ENCODE measurements at places on chromosomes 3 and 15. TPM values are rescaled to one million over a fixed set of nuclear protein-coding genes. Genes with fewer than 3 reads are reported as not detected.

TRPM1 gene
- 0.21 TPM for polyA plus RNA-seq

RARB gene
- 39.7 TPM for polyA plus RNA-seq

DNA sequence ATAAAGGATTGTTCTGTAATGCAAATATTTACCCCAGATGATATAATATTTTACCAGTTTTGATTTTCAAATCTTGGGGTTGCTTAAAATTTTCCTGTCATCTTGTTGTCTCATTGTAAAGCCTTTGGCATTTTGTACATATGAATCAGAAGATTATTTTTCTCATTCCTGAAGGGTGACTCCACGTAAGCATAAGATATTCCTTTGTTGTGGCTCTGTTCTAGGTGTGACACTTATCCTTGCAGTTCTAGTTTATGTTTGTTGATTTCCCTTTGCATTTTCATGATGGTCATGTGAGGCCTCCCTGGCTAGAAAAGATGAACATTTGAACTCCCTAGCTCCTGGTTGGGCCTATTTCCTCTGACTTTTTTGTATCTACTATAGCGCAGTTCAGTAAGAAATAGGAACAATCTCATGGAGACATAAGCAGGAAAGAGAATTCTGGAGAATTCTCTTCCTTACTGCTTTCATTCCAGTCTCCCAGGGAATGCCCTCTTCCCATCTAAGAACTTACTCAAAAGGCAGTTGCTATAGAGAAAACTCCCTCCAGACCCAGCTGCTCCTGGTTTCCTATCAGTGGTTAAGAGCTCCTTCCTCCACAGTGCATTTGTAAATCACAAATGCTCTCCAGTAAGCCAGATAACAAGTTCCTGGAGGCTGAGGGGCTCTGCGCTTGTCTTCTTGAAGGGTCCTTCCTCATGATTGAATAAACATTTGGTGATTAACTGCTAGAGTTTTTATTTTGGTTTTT lies 124.7 kb downstream of the WNT5A start:
- DNase-seq: no peak

DNA sequence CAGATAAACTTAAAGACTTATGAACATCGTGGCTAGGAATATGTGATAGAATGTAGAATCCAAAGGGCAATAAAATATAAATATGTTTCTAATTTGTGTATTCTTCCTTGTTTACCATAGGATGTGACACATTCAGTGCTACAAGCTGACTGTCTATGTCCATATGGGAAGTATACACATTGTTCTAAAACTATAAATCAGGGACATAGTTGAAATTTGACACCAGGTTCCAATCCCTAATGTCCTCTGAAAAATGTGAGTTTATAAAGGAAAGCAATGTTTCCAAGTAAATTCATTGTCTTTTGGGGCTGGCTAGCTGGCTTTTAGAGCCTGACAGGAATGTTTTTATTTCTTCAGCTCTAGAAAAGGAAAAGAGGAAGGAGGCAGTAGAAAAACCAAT lies 273.6 kb downstream of the CNTN4 start:
- no peak for DNase-seq

- DNase-seq: no peak
Observed at GRCh38 chr3:150469931-150470740, 62.0 kb downstream of the TSC22D2 start.

- DNase-seq: no peak
Observed at GRCh38 chr3:58647381-58648141, 19.0 kb downstream of the FAM3D start.

GRCh38 chr3:16520970-16521881 lies 7.7 kb upstream of the RFTN1 start:
- DNase-seq: no peak

PROS1 gene
- polyA plus RNA-seq: 41.1 TPM

DNA sequence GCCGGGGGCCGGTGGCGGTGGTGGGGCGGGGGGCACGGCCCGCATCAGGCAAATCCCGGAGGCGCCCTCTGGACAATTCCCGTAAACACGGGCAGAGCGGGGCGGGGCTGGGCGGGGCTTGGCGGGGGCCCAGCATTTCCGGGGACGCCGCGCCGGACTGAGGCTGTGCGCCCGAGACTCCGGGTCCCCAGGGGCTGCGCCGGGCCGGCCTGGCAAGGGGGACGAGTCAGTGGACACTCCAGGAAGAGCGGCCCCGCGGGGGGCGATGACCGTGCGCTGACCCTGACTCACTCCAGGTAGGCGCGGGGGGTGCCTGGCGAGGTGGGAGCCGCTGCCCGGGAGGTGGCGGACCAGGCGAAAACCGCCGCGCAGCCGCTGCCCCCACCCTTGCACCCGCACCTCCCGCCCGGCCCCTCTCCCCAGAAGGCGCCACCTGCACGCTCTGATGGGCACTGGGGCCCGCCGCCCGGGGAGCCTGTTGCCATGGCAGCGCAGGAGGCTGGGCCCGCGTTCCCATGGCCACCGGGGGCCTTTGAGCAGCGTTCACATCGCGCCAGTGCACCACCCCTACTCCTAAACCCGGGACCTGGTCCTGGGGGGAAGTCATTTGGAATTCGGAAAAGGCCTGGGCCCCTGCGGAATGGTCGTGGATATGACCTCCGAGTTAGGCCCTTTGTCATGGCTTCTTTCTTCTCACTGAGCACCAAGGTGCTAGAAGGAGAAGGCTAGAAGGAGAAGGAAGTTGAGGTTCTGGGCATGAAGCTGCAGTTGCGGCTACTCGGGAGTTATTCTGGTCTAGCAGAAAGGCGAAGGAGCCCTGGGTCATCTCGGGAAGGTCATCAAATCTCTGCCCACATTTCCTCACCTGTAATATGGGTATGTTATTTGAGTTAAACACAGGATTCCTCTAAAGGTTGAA lies 16.1 kb upstream of the SEMA4B start:
- no peak for DNase-seq

DNA sequence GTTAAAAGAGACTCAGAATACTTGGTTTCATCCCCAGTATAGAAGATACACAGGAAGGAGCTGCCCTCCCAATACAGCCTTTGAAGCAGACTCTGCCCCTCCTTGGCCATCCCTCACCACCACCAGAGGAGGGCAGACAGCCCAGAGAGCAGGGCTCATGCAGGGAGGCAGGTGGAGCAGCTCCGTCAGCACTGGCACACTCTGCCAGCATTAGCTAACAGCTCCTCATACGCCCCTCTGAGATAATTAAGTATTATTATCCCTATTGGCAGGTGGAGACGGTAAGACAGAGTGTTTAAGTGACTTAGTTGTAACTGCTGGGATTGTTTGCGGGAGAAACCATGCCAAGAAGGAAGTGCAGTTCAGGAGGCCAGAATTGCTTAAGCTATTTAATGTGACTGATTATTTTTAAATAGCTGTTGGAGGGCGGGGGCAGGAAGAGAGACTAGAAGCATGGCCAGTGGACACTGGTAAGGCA lies 434.0 kb downstream of the EPHB1 start:
- no peak for DNase-seq

DNA sequence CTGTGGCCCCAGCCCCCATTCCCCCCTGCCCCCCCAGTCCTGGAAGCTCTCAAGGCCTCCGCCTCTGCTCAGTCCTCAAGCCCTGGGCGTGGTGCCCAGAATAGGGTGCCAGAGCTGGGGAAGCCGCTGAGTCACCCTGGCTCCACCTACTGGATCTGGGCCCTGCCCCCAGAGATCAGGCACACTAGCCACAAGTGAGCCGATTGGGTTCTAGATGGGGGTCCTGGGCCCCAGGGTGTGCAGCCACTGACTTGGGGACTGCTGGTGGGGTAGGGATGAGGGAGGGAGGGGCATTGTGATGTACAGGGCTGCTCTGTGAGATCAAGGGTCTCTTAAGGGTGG lies 5.7 kb downstream of the EIF4G1 start:
- DNase-seq: no peak

ZNF860 gene
- 2.1 TPM for polyA plus RNA-seq

DNA sequence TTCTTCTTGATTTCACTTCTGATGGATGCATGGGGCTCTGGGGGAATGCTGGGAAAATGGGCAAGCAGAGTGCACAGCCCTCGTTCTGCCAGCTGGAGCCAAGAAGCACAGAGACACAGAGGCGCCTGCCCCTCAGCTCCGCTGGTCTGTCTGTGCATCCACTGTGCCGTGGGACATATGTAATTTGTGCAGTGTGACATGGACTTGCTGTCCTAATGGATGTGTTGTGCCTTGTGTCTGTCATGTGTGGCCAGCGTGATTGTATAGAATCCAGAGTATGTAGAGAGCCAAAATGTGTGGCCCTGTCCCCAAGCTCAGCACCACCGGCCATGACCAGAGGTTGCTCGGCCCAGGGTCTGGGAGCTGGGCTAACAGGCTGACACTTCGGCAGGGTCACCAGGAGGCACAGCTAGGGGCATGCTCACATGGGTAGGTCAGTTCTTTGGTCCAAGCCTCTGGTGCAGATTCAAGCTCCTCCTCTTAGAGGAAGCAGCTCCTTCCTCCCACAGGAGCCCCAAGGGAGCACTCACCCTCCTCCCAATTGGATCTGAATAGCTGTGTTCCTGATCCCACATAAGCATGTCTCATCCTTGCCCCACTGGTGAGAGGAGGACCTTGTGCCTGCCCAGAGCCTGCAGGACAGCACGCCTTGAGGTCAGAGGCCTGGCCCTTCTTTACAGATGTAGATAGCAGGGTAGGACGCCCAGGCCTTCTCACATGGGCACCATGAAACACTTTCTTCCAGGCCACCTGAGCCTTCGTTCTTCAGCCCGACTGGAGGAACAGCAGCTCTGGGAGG lies 100.8 kb upstream of the ABHD17C start:
- no peak for DNase-seq

- DNase-seq: no peak
Observed at GRCh38 chr3:81521855-81522254, 239.6 kb downstream of the GBE1 start.

LTF gene
- 2.2 TPM for polyA plus RNA-seq

BUB1B gene
- polyA plus RNA-seq: 29.3 TPM

- no peak for DNase-seq
Observed at GRCh38 chr3:24521420-24522145, 26.9 kb upstream of the THRB start.

GRCh38 chr15:33279613-33280205 lies 31.1 kb upstream of the RYR3 start:
- no peak for DNase-seq

GRCh38 chr15:48177766-48178647 lies at the start of gene MYEF2:
MYEF2 (minus strand) TSS chr15:48178295; CDS start chr15:48178237, 58 bp downstream.
- peak; percentile 86 for DNase-seq

ARL8B gene
- 67.0 TPM for polyA plus RNA-seq

GRM7 gene
- polyA plus RNA-seq: 1.5 TPM

- DNase-seq: no peak
Observed at GRCh38 chr3:102081572-102082289, 232.4 kb downstream of the NFKBIZ start.

DNA sequence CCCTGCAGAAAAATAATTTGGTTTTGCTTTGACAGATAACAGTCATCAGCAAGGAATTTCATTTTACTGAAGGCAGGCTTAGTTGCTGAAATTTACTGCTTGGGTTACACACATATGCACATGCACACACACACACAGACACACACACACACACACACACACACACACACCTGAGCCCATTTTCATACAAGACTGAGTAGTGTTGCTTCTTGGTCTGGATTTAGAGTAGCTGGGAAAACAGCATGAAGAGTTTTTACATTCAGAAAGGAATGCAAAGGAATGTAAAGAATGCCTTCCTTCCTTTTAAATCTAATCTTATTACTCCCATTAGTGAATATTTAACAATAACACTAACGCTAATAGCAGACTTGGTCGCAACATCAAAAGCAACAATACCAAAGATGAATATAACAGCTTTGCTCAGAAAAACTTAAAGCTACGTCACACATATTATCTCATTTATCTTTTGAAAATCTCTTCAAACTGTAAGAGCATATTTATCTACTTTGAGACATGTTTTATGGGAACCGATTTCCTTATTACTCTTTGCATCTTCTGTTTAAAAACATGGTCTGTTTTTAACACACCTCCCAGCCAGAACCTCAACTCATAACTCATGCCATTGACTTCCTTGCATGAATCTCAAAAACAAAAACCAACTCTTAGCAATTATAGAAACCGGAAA lies 32.5 kb downstream of the RFTN1 start:
- DNase-seq: no peak

DNA sequence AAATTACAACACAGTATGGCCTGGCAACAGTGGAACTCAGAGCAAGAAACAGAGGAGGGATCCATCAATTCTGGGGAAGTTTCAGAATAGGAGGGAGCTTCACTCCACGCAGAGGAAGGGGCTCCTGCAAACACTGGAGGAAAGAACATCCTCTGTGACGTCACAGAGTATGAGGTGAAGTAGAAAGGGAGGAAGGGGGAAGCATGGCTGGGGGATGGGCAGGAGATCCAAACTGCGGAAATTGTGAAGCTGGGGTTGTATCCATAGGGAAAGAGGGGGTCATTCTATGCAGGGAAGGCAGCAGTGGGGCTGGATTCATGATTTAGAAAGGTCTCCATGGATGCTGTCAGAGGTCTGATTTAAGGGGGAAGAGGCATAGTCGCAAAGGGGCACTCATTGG lies 8.3 kb upstream of the SCN10A start:
- no peak for DNase-seq

GRCh38 chr3:190696777-190697501 lies 165.6 kb downstream of the GMNC start:
- no peak for DNase-seq

IRAK2 gene
- 0.88 TPM for polyA plus RNA-seq

DNA sequence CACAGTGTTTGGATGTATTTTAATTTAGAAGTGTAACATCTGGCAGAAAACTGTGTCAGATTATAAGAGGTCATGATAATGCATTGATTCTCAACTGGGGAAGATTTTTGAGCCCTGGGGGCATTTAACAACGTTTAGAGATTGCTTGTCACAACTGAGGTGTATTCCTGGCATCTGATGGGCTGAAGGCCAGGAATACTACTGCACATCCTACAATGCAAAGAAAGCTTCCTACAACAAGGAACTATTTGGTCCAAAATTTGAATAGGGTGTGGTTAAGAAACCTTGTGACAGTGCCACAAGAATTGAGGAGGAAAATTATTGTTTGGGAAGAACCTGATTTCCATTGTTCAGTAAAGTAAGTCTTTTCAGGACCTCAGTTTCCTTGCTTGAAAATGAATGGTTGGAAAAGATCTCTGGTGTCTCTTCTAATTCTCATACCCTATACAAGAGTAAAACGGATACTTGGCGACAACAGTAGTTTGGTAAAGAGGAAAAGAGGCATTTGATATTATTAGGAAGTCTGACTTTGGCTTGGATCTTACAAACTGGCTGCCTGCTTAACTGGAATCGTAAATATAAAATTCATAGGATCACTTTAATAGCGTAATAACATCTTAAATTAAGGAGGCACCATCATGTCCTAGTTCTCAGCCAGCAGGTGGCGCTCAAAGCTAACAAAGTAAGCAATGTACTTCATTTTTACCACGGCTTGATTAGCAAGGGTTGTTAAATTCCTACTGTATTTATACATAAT lies 4.3 kb downstream of the DAZL start:
- peak; percentile 70 for DNase-seq

ABHD17C gene
- 32.6 TPM for polyA plus RNA-seq

BRPF1 gene
- polyA plus RNA-seq: 24.6 TPM

DNA sequence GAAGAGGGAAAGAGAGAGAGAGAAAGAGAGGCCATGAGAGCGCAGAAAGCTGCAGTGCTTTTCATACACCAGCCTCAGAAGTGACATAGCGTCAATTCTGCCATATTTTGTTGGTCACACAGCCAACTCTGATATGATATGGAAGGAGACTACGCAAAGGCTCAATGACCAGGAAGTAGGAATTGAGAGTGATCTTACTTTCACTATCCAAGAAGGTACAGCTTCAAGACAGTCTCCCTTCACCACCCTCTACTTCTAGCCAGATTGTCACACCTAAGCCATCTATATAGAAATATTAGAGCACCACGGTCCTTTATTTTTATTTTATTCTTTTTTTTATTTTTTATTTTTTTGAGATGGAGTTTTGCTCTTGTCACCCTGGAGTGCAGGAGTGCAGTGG lies 21.1 kb downstream of the PARP15 start:
- no peak for DNase-seq

SSUH2 gene
- 5.0 TPM for polyA plus RNA-seq
